T-helper 17 cell (primary cell): ENCODE measurements at places on chromosomes 12 and 14. TPM values are rescaled to one million over a fixed set of nuclear protein-coding genes. Genes with fewer than 3 reads are reported as not detected.

TSPAN9 gene
- total RNA-seq, result 1.4 TPM

SLC5A8 gene
- total RNA-seq, result not detected

STON2 gene
- total RNA-seq, result 2.3 TPM

AJUBA gene
- total RNA-seq, result 1.3 TPM

A2ML1 gene
- total RNA-seq, result not detected

SERPINA5 gene
- not detected for total RNA-seq

RPL10L gene
- total RNA-seq, result not detected

JPH4 gene
- not detected for total RNA-seq

MAP3K9 gene
- total RNA-seq, result 9.1 TPM

PPP1R1A gene
- total RNA-seq, result not detected

IQSEC3 gene
- 0.60 TPM for total RNA-seq

NEUROD4 gene
- not detected for total RNA-seq

CD163L1 gene
- total RNA-seq, result 0.08 TPM

AKAP5 gene
- total RNA-seq, result 0.16 TPM

USP44 gene
- 2.2 TPM for total RNA-seq

CISTR gene
- not detected for total RNA-seq

MUCL1 gene
- not detected for total RNA-seq

SYNDIG1L gene
- total RNA-seq, result not detected

MYO1H gene
- not detected for total RNA-seq

PLA2G1B gene
- total RNA-seq, result not detected
